Fibroblast of the conjunctiva (primary cell): ENCODE measurements at places on chromosomes 13 and 19.
A peak's percentile ranks its signal among the peaks of the same experiment; 100 is the strongest.

DNA sequence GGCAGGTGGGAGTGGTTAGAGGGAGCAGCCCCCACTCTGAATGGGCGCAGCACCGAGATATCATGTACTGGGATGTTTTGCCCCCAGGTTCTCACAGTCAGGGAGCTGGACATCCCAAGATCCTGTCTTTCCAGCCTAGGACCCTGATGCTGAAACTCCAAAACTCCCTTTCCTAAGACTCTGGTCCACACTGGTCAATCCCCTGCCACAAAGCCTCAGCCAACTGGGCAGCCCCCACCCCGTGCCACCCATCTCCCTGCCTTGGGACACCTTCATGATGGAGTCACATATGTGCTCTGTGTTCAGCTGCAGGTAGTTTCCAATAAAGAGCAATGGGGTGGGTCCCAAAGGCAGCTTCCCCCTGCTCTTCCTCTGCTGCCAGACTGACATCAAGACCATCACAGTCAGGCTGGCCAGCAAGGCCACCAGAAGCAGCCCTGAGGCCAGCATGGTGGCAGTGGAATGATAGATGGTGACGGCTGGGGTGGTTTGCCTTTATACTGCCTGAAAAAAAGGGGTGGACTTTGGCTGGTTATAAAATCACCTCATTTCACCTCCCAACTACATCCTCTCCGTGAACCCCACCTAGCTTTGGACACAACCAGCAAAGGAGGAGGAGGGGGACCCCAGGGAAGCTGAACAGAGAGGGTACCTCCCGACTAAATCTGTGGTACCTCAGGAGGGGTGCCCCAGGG is 36.3 kb downstream of the CYP2B6 start:
- no peak for DNase-seq

DNA sequence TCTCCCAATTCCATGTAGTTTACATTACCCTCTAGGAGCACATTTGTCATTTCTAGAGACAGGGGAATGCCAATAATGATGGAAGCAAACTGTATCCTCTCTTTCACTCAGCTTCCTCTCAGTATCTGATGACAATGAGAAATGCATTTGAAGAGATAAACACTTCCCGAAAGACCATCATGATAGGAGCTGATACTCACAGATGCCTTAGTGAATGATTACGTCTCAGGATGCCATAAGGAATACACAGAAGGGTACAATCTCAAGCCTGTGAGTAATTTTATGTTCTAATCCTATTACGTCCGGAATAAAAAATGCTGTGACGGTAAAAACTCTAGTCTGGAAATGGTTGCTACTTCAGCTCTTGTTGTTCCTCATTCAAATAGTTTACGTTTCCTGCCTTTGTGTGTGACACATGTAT is 663.8 kb upstream of the MIR17HG start:
- no peak for DNase-seq

- peak; percentile 68 for DNase-seq
Observed at GRCh38 chr13:46614582-46614981, 61.6 kb downstream of the LRCH1 start.

GRCh38 chr19:30691819-30692166 is 319.6 kb downstream of the ZNF536 start:
- no peak for DNase-seq

- DNase-seq = no peak
Observed at GRCh38 chr13:76732367-76732766, 153.8 kb downstream of the KCTD12 start.

DNA sequence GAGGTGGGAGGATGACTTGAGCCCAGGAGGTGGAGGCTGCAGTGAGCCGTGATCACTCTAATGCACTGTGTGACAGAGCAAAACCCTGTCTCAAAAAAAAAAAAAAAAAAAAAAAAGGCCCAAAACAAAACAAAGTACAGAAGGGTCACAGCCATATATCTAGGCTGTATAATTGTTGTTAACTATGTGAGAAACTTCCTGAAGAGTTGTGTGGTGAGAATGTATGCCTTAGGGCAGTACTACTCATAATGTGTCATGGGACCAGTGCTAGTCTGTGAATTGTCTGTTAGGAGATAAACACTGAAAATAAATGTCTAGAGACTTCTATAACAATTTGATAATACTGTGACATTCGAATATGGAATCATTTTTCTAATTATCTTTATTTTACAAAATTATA is 43.1 kb downstream of the PAN3 start:
- DNase-seq = no peak
